ENCODE measurements at places on chromosomes 5 and 9.

- DNase-seq: no peak
Observed at GRCh38 chr9:96441798-96442445, 8.0 kb upstream of the HABP4 start.

DNA sequence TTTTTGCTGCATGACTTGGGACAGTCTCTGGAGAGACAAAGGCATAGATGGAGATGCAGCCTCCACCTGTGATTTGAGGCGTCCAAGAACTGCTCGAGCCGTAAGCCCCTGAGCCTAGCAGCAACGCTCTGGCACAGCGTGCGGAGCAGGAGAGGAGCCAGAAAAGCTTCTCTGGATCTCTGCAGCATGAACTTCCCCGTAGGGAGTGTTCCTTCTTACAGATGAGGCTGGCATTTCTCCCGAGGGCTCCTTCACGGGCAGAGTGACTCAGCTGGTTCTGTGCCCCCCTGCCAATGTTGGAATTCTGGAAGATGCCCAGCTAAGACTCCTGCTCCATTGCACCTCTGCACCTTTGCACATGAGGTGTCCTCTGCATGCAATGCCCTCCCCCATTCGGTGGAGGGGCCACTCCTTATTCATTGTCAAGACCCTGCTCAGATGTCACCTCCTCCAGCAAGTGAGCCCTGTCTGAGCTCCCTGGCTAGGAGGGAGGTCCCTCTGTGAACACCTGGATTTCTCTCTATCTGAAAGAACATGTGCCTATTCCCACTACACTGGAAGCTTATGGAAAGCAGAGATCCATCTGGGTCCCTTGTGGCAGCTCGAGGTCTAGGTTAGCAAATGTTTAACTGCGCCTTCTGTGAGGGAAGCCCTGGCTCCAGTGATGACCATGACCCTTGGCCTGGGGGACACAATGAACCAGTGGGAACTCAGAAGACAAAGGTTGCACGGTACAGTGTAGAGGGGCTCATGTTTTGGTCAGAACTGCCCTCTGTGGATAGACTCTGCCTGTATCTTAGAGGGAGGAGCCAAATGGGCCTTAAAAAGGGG lies 39.6 kb downstream of the SH3PXD2B start:
- no peak for DNase-seq

- no peak for DNase-seq
Observed at GRCh38 chr5:30749971-30750370, 443.5 kb upstream of the CDH6 start.

GRCh38 chr5:135460246-135461033 lies 8.3 kb upstream of the TIFAB start:
- DNase-seq: no peak

GRCh38 chr5:143182901-143183820 lies 220.3 kb downstream of the NR3C1 start:
- no peak for DNase-seq

GRCh38 chr9:133584167-133584558 lies 25.0 kb downstream of the FAM163B start:
- DNase-seq: no peak

DNA sequence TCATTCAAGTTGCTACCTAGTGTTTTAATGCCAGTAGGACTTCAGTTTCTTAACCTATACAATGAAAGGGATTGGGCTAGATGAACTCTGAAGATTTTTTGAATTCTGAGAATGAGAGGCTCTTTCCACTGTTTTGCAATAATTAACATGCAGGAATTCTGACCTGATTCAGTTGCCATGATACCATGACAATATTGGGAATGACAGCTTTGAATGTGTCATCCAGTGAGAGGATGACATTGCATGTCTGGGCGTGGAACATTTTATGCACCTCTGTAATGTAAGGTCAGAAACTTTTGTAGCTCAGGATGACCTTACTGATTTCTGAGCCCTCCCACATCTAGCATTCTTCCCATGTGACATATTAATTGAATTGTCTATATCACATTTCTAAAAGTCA lies 30.6 kb upstream of the SPINK5 start:
- DNase-seq: no peak

DNA sequence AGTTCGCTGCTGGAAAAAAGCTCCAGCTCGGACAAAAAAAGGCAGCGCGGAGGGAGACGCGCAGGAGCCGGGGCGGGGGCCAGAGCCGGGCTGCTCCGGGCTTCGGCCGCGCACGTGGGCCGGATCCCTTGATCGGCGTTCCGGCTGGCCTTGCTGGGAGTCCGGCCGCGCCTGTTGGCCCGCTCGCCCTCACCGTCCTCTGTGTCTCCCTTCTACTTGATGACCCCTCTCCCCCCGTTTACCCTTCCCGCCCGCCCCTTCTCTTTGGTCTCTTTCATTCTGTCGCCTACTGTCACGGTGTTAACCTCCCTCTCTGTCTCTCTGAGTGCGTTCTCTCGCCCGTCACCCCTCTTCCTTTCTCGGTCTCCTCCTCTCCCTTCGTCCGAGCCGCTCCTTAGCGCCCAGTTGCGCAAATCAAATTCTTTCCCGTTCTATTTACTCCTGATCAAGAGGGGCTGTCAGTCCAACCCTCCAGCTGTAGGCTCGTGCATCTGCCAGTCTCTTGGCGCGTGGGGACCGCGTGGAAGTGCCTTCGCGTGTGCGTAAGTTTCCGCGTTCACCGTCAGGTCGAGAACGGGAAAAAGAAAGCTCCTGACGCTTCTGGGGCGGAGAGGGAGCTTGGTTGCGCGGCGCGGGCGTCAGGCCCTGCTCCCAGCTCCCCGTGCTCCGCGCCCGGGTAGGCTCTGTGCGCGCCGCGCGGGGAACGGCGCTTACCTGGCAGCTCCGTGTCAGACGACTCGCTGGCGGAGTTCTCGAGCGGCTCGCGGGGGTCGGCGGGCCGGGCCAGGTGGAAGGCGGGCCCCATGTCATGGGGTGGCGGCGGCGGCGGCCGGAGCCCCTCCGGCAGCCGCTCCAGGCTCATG lies 798 bp downstream of the PITX1 start:
- no peak for DNase-seq

DNA sequence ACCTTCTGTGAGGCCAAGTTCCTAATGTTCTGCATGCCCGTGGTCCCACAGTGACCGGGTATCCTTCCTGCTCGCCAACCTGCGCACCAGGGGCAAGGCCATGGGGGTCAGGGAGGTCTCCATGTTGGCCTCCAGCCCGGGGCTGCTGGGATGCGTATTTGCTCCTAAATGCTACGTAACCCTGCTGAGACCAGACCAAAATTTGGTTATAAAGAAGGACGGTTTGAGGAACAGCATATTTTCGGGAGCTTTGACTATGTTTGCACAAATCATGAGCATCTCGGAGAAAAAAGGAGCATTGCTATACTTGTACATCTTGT lies 35.7 kb upstream of the CLK4 start:
- no peak for DNase-seq

DNA sequence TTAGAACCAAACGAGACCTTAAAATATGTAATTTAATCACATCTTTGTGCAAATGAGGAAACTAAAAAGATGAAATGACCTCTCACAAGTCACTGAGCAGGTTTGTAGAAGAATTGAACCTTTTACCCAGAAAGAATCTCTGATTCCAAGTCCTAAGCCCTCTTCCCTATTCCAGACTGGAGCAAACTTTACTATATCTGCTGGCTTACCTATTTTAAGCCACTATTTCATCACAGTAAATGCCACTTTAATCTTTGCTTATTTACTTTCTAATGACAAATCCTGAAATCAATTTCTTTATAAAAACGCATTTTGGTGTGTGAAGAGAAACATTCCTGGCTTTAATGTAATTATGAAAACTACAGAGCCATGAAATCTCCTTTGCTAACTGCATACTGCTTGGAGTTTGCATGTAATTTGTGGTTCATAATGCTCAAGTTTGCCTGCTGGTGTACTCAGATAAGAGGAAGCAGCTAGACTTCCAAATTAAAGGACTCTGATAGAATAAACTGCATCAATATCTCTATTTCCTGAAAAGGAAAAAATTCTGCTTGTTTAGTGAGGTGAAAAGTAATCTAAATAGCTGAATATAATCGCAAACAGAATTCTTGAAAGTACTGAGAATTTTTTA lies 121.2 kb downstream of the RAB3C start:
- DNase-seq: no peak

DNA sequence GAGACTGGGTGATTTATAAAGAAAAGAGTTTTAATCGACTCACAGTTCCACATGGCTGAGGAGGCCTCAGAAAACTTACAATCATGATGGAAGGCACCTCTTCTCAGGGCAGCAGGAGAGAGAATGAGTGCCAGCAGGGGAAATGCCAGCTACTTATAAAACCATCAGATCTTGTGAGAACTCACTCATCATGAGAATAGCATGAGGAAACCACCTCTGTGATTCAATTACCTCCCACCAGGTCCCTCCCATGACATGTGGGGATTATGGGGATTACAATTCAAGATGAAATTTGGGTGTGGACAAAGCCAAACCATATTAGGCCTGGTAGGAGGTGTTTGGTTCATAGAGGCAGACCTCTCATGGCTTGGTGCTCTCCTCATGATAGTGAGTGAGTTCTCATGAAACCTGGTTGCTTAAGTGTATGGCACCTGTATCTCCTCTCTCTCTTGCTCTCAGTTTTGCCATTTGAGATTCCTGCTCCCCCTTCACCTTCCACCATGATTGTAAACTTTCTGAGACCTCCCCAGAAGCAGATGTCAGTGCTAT lies 39.8 kb downstream of the GAPT start:
- no peak for DNase-seq

- DNase-seq: no peak
Observed at GRCh38 chr9:132418726-132419363, 8.8 kb downstream of the CFAP77 start.

DNA sequence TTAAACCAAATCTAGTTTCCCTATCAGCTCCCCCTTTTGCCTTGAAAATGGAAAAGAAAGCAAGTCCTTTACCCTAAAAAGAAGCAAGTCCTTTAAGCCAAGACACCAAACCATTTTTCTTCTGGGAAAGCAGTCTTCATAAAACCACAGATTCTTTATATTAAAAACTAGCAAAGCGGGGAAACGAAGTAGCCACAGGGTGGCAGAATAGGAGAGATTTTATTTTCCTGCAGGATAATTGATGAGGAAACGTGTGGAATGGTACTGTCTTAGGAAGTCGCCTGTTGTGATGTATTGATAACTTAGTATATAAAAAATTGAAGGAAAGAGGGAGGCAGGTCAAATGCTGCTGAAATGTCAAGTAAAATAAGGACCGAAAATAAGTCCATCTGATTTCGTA lies 41.1 kb downstream of the ZNF883 start:
- no peak for DNase-seq
